NCI-H446 treated with DMSO at 0.1 percent for 48 hours (cell line): ENCODE measurements at places on chromosomes 6 and 20.
A peak's percentile ranks its signal among the peaks of the same experiment; 100 is the strongest.

DNA sequence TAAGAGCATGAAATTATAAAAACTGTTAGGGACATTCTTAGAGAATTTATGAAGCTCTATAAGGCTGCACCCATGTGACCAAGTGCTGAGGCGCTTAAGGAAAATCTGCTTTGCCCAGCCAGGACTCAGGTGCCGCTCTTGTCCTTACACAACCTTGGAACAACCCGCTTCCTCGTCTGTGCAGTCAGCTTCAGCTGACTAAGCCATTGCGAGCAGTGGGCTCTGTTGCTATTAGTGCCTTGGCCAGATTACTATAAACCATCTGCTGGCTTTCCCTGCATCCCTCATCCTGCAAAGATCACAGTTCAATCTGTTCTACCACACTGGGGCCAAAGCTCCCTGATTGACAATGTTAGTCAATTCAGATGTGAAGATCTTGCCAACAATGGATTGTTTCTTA is 89.1 kb upstream of the E2F3 start:
- peak; percentile 88 for DNase-seq

DNA sequence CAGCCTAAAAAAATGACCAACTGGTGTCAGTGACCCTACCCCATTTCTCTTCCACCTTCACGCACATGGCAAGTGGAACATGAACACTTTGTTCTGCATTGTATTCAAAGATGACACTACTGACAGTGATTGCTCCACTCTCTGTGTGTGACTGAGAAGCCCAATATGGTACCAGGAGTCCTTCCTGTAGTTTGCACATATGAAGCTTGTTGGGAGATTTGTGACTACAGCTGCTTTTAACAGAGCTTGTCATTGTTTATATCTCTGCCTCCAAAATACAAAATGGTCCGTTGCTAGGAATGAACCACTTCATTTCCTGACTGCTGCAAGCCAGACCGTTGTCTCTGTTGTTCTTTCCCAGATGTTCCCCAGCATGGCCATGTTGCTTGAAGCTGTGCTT is 140.3 kb upstream of the TCF21 start:
- DNase-seq, result no peak

GRCh38 chr6:157984686-157985225 is 3.1 kb downstream of the SYNJ2 start:
- DNase-seq, result no peak

DNA sequence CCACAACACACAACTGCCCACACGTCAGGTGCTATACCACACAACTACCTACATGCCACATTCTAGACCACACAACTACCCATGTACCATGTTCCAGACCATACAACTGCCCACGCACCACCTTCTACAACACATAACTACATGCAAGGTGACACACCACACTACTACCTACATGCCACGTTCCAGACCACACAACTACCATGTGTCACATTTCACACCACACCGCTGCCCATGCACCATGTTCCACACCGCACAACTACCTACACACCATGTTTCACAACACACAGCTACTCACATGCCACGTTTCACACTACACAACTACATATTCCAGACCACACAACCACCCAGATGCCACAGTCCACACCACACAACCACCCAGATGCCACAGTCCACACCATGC is 19.8 kb downstream of the THBS2 start:
- DNase-seq, result no peak

DNA sequence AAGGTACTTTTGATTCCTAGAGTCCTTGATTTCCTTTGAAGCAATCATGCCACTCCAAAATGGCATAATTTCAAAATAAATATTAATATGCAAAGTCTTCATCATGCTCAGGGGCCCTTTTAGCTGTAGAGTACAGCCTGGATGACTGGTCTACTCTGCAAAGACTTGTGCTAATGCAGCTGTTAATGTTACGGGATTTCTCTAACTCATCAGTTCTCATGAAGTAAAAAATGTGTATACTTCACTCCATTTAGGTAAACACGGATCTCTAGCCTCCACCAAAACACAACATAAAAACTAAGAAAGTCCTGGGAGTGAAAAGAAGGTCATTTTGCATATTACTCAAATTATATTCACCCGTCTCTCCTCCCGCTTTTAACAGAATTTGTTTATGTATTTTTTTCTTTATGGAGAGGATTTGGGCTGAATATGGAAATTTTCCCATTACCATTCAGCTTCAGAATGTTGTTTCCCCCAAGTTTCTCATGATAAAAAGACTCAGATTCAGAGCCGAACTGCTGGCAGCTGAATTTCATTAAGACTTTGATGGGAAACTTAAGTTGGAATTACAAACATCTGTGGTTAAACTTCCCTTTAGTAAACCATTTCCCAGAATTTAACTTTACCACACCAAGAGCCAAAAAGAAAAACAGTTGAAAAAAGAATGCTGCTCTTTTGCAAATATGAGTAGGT is 8.7 kb downstream of the LAMA4 start:
- DNase-seq, result no peak

GRCh38 chr6:22717915-22718314 is 148.5 kb downstream of the HDGFL1 start:
- no peak for DNase-seq

DNA sequence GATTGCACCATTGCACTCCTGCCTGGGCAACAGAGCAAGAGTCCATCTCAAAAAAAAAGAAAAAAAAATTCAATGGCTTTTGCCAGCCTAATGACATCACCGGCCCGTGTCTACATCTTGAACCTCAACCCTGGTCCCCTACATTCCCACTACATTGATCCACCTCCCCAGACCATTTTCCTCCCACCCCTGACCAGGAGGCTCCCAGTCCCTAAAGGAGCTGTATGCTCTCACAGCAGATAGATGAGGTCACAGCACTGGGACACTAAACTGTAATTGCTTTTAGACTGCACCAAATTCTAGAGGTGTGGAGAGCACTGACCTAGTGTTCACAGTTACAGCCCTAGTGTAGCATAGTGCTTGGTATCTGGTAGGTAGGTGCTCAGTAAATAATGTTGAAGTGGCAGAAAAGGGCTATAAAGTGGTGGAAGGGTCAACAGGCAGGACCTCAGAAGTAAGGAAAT is 10.7 kb downstream of the TGIF2 start:
- DNase-seq, result no peak

GRCh38 chr20:258963-259362 is 1.4 kb downstream of the DEFB132 start:
- no peak for DNase-seq

- DNase-seq, result no peak
Observed at GRCh38 chr6:63580704-63580961, 8.4 kb downstream of the LOC128125822 start.

- no peak for DNase-seq
Observed at GRCh38 chr6:156720691-156721685, 56.2 kb upstream of the ARID1B start.

- no peak for DNase-seq
Observed at GRCh38 chr6:22904431-22904830, 335.1 kb downstream of the HDGFL1 start.

DNA sequence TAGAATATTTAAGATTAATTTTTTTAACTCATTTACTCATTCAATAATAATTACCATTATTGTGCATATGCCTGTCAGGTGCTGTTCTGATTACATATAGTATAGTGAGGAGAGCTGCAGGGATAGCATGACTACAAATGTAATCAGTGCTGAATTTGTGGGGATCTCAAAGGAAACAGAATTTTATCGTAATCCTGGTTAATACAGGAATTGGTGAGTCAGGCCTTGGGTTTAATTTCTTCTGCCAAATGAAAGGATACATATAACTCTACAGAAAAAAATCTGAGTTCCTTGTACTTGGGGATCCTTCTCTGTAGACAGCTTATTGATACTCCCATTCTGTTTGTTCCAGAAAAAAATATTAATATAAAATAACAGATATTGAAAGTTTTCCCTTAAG is 297.2 kb downstream of the GJA1 start:
- no peak for DNase-seq

- no peak for DNase-seq
Observed at GRCh38 chr6:11645016-11645415, 107.5 kb downstream of the TMEM170B start.

DNA sequence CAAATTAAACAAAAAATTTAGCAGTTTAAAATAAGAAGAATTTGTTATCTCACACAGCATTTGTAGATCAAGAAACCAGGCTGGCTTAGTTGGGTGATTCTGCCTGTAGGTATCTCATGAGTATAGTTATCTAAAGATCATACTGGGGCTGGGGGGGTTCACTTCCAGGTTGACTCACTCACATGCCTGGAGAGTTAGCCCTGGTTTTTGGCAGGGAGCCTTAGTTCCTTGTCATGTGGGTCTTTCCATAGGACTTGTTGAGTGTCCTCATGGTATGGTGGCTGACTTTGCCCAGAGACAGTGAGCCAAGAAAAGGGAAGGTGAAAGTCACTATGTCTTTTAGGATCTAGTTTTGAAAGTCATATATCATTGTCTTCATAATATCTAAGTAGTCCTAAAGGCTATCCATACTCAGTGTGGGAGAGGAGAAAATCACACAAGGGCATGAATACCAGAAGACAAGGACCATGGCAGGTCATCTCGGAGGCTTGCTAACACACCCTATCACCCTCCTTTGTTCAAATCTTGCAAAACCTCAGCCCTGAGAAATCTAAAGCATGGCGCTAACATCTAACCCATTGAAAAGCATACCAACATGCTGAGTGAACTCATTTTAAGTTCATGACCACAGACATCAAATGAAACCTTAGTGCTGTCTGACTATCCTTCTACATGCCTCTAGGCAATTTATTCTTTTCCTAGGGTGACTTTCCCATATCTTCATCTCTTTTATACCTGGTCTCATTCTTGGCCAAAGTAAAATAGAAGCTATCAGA is 39.2 kb downstream of the CYP24A1 start:
- no peak for DNase-seq

- DNase-seq, result no peak
Observed at GRCh38 chr6:118981884-118982574, 47.1 kb upstream of the MCM9 start.

DNA sequence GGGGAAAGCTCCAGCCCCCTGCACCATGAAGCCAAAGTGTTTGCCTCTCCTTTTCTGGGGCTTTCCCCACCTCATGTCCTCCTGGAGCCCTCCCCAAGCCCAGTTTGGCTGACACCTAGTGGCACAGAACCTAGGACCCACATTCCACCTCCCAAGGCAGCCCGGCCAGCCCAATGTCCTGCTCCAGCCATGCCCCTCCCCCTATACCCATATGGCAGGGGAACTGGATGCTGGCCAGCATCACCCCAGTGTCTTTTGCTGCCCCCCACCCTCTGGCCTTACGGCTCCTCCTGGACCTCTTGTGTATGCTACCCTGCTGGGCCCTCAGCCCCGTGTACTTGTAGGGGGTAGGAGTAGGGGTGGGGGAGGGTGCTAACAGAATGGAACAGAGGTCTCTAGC is 170.1 kb downstream of the KIF6 start:
- no peak for DNase-seq

DNA sequence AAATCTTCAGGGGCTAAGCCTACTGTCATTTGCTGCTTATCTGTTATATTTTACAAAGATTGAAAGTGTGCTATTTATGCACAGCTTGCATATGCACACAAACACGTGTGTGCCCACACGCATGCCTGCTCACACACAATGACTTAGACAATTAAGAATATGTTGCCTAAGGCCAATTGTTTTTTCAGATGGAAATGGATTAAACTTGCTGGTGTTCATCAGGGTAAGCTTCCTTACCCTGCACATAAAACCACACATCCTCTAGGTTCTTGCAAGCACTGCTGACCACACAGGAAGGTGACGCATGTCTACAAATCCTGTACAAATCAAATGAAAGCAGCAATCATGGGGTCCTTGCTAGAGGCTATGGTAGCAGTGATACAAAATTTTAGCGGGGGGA is 58.4 kb downstream of the GJA10 start:
- no peak for DNase-seq

- DNase-seq, result no peak
Observed at GRCh38 chr20:36279776-36280175, 26.4 kb upstream of the DLGAP4 start.

DNA sequence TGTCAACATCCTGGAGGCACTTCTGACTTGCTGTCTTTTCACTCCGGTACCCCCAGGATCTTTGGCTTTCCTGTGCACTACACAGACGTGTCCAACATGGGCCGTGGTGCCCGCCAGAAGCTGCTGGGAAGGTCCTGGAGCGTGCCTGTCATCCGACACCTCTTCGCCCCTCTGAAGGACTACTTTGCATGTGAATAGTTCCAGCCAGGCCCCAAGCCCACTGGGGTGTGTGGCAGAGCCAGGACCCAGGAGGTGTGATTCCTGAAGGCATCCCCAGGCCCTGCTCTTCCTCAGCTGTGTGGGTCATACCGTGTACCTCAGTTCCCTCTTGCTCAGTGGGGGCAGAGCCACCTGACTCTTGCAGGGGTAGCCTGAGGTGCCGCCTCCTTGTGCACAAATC is 12.0 kb upstream of the MAPRE1 start:
- DNase-seq, result no peak

GRCh38 chr6:140445474-140446004 is 1071.1 kb upstream of the CITED2 start:
- peak; percentile 2 for DNase-seq

DNA sequence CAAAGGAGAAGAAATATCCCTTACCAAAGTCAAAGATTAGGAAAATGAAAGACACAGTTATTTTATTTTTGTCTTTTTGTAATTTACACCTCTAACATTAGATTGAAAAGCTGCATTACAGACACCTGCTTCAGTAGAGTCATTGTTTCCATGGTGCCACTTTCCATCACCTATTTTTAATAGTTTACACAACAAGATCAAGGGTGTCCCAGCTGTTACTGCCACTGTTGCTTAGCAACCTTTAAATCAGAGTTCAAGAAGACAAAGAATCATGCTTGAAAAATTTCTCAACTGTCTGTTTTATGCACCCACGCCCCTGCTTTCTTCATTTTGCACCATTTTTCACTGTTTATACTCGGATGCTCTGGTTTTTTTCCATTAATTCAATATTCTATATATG is 668.2 kb upstream of the GJE1 start:
- peak; percentile 69 for DNase-seq

DNA sequence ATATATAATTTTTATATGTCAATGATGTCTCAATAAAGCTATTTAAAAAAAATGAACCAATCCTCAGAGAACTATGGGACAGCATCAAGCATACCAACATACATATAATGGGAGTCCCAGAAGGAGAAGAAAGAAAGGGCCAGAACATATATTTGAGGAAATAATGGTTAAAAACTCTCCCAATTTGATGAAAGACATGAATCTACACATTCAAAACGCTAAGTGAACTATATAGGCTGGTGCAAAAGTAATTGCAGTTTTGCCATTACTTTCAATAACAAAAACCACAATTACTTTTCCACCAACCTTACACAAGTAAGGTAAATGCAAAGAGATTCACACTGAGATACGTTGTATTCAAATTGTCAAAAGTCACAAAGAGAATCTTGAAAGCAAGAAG is 43.4 kb downstream of the ZNF133 start:
- no peak for DNase-seq

DNA sequence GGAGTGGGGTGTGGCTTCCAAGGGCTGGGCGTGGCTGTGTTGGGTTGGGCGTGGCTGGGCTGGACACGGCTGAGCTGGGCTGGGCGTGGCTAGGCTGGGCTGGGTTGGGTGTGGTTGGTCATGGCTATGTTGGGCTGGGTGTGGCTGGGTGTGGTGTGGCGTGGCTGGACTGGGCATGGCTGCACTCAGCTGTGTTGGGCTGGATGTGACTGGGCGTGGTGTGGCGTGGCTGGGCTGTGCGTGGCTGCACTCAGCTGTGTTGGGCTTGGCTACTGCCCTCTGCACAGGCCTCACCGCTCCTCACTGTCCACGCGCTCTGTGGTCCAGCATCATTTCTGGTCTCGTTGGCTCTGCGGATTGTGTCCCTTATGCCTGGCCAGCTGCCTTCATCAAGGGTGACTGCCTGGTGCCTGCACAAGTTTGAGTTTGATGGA is 43.5 kb upstream of the SLCO4A1 start:
- DNase-seq, result no peak
